ENCODE measurements at places on chromosomes 3 and 15.

DNA sequence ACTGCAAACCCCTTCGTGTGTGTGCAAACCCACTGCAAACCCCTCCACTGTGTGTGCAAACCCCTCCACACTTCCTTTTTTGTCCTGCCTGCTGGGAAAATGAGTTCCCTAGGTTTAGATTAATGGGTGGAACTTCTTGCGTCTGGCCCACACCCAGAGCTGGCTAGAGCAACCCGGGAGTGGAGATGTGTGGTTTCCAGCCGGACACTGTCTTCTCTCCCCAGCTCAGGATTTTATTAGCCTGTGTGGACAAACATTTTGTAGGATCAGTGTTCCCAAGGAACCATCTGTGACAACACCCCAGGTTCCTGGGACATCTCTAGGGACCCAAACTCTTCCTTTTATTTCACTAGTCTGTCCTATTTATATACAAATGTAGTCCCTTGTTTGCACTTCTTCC is 9.6 kb upstream of the LRRK1 start:
- DNase-seq: no peak

DNA sequence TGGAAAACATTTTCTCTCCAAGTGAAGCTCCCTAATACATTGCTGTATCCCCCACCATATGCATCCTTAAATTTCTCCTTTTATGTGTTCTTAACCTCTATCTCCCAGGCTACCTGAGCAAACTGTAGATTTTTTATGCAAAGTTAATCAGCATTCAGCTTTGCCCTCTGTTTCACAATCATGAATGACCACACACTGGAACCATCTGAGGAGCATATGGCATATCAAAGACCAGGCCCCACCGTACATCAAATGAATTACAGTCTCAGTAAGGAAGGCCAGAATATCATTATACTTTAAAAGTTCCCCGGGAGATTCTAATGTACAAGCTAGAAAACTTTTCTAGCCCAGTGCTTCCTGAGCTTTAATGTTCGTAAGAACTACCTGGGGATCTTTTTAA is 115.5 kb upstream of the NECTIN3 start:
- DNase-seq: no peak

DNA sequence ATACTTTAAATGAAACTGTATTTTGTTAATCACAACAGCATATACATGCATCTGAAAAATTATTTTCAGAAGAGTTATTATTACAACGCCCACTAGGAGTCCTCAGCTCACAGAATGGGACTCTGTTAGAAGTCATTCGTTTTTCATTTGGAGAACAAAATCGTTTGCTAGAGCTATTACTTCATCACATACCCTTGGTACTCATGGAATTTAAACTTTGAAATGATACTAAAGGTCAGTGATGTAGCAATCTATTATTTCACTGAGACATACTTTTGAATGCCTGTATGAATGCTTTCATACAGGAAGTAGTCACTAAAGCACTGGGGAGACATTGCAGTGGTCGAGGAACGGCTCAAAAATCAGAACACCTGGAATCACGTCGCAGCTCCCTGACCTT is 198.1 kb downstream of the MBNL1 start:
- no peak for DNase-seq

DNA sequence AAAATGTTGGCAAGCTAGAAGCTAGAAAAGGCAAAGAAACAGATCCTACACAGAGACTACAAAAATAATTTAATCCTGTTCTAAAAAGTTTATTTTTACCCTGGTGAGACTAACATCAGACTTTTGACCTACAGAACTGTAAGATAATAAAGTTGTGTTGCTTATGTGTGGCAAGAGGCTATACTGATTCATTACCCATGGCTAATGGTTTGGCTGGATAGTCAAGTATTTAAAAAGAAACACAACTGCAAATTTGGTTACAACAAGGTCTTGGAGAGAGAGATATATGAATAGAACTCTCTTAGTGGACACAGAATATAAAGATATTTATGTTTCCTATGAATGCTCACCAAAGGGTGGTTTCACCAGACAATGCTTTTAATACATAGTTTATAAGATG is 364.2 kb upstream of the PLSCR5 start:
- DNase-seq: no peak
